ENCODE measurements at places on chromosomes 13 and 19.

GRCh38 chr13:40578055-40578454, 88.4 kb downstream of the FOXO1 start:
- no peak for DNase-seq

- peak; percentile 19 for DNase-seq
These were observed 369.2 kb downstream of the GPC5 start for GRCh38 chr13:91767651-91768050.

DNA sequence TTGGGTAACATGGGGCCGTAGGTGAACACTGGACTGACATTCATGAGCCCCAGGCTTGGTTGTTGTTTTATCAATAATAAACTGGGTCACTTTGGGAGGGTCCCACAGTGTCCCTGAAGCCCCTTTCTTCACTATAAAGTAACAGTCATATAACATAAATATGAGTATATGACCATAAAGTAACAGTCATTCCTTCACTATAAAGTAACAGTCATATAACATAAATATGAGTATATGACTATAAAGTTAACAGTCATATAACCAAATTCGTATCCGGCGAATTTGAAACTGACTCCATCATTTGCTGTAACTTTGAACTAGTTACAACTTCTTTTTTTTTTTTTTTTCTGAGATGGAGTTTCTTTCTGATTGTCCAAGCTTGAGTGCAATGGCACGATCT, 210.3 kb downstream of the KATNAL1 start:
- no peak for DNase-seq

DNA sequence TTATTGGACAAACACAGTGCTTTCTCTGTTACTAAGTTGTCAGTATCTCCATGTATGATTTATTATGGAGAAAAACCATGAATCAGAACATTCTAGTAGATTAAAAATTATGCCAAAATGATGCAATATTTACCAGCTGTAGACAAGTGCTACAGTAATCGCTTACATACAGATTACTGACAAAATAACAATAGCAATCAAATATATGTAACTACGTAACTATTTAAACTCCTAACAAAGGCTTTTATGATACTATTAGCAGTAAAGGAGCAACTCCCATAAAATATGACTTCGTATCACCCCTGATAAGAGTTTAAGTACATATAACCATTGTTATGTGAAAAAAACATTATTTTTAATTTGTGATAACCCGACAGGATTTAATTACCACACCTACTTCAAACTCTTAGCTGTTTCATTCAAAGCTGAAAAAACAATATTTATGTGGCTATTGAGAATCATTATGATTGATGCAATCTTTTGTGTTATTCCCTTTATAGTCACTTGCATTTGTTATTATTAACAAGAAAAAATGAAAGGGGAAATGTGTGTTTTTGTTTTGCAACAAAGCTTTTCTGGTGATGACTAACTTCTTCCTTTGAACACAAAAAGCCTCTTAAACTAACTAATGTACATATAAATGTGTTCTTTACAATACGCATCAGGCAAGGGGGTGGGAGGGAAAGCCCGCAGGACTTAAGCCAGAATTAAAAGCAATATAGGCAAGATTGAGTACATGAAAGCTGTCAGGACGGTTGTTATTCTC, 147.4 kb downstream of the ABCC4 start:
- peak; percentile 61 for DNase-seq

DNA sequence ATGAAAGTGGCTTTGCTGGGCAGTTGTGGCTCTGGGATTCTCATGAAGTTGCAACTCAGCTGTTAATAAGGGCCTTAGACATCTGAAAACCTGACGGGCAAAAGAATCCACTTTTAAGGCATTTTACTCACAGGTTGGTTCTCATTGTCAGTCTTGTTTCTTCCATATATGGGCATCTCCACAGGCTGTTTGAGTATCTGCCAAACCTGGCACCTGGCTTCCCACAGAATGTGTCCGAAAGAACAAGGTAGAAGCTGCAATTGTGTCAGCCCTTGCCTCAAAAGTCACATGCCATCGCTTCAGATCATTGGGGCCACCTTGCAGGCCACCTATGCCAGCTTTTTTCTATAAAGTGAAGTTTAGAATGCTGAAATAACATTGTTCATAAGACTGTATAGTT, 102.4 kb downstream of the KCTD12 start:
- DNase-seq = no peak

Data from lung (tissue), 17 donors.